Natural killer cell treated with Interleukin-12 subunit alpha and Interleukin-12 subunit beta and Interleukin-15 and Interleukin-18, amount 100 ng/mL, for 72 hours (primary cell): ENCODE measurements at places on chromosomes 2 and 18.

- no peak for DNase-seq
- no peaks in the 10 kb centered on the region for H3K36me3 ChIP-seq
- no peak overlapping the region for H3K27ac ChIP-seq
- H3K27me3 ChIP-seq, result peaks cover 42% of the 10 kb centered on the region
Observed at GRCh38 chr18:50410008-50410407, 35.2 kb downstream of the SKA1 start.

GRCh38 chr18:33666915-33667314, 88.9 kb downstream of the ASXL3 start:
- peaks cover 5% of the 10 kb centered on the region for H3K36me3 ChIP-seq
- no peak overlapping the region for H3K4me3 ChIP-seq
- no peaks in the 10 kb centered on the region for H3K27me3 ChIP-seq
- DNase-seq, result no peak
- no peak overlapping the region for H3K27ac ChIP-seq
- no peaks in the 10 kb centered on the region for H3K4me1 ChIP-seq

DNA sequence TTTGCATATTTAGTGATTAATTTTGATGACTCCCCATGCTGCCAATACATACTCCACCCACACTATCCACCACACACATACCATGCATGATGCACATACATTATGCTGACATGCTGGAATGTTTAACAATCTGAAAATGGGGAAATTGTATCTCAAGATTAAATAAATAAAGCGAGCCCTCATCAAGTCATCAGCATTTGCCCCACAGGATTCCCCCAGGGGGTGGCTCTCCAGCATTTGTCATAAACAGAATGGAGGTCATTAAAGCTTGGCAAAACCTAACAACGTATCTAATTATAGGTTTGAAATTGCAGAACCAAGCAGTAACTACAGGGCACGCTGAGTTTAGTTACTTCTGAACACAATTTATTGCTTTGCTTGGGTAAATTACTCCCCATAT, 141.2 kb upstream of the TACR1 start:
- no peak for DNase-seq
- H3K4me3 ChIP-seq, result no peak overlapping the region
- no peaks in the 10 kb centered on the region for H3K4me1 ChIP-seq

- H3K36me3 ChIP-seq, result no peaks in the 10 kb centered on the region
- H3K4me1 ChIP-seq, result no peaks in the 10 kb centered on the region
- DNase-seq, result no peak
- H3K27me3 ChIP-seq, result peaks cover 6% of the 10 kb centered on the region
Observed at GRCh38 chr2:100653449-100654035, 90.7 kb downstream of the PDCL3 start.

DNA sequence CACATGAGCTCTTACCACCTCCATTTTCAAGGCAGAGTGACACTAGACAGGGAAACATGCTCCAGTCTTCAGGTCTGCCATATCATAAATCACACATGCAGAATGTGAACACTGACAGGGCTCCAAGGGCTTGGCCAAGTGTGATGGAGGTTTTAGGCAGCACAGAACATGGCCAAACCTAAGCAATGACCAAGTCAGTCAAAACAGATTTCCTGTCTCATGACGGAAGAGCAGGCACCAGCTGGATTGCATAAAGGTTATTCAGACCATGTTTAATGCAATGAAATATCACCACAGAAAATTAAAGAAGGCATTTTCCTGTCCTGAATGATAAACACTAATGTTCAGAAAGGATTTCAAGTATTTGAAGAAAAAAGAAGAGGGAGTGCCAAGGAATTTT, 72.5 kb downstream of the SUMO1 start:
- no peak for DNase-seq
- no peak overlapping the region for H3K27ac ChIP-seq
- no peak overlapping the region for H3K4me3 ChIP-seq
- peaks cover 10% of the 10 kb centered on the region for H3K4me1 ChIP-seq
